Dermis blood vessel endothelial cell (primary cell): ENCODE measurements at places on chromosomes 16 and 17. TPM values are rescaled to one million over a fixed set of nuclear protein-coding genes. Genes with fewer than 3 reads are reported as not detected.

CMTM1 gene
- 2.7 and 3.6 TPM in 2 replicates for total RNA-seq

CDYL2 gene
- total RNA-seq: 30.6 and 32.2 TPM in 2 replicates

SLC9A5 gene
- 0.56 and 1.2 TPM in 2 replicates for total RNA-seq

TAC4 gene
- total RNA-seq: not detected in 2 replicates

TP53 gene
- 36.1 and 69.7 TPM in 2 replicates for total RNA-seq

STAT5A gene
- total RNA-seq: 51.4 and 60.2 TPM in 2 replicates

ITGAL gene
- total RNA-seq: not detected in 2 replicates

CDIP1 gene
- 12.9 and 17.3 TPM in 2 replicates for total RNA-seq

ASGR1 gene
- total RNA-seq: 9.5 and 18.2 TPM in 2 replicates

ZFP3 gene
- total RNA-seq: 1.9 and 2.0 TPM in 2 replicates

NSRP1 gene
- 10.6 and 13.0 TPM in 2 replicates for total RNA-seq

ANTKMT gene
- total RNA-seq: 25.5 and 47.5 TPM in 2 replicates

ECI1 gene
- 32.3 and 37.8 TPM in 2 replicates for total RNA-seq

OR1F1 gene
- not detected in 2 replicates for total RNA-seq

IFI35 gene
- 15.9 and 19.4 TPM in 2 replicates for total RNA-seq

ROGDI gene
- 22.5 and 22.8 TPM in 2 replicates for total RNA-seq

KIF2B gene
- total RNA-seq: not detected in 2 replicates

SCNN1G gene
- total RNA-seq: 0.68 and 2.6 TPM in 2 replicates

ZCCHC14 gene
- 7.5 and 12.5 TPM in 2 replicates for total RNA-seq

ARHGAP27 gene
- 61.8 and 66.5 TPM in 2 replicates for total RNA-seq
